ENCODE measurements at places on chromosomes 1 and 21.

GRCh38 chr1:92927870-92928269 is 33.4 kb downstream of the DIPK1A start:
- DNase-seq = no peak

DNA sequence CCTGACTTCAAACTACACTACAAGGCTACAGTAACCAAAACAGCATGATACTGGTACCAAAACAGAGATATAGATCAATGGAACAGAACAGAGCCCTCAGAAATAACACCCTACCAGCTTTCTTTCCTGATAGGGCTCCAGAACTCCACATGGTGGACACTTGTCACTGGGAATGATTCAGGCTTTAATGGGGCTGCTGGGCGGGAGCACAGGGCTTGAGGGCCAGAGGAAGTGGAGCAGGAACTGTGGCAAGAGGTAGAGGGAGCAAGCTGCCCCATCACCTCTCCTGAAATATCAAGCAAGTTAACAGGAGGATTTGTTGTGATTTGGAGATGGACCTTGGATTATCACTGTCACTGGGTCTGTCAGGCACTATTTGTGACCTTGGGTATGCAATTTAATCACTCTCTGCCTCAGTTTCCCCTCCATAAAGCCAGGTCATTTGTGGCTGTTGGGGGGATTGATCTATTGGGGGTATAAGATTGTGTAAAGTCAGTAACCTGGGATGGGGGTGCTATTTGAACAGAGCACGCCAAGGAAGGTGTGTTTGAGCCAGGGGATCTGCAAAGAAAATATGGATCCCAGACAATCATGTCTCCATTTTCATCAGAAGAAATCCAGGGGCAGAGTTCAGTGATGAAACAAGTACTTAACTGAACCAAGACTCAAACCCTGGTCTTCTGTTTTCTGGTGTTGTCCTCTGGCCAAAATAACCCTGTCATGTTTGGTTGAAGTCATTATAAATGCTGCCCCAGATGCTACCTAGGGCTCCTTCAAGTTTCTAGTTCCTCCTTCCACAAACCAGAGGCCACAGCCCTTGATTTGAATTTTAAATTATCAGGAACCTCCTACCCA is 25.2 kb downstream of the ETS2 start:
- DNase-seq = no peak

GRCh38 chr1:21550097-21550496 is 40.9 kb downstream of the ALPL start:
- no peak for DNase-seq

DNA sequence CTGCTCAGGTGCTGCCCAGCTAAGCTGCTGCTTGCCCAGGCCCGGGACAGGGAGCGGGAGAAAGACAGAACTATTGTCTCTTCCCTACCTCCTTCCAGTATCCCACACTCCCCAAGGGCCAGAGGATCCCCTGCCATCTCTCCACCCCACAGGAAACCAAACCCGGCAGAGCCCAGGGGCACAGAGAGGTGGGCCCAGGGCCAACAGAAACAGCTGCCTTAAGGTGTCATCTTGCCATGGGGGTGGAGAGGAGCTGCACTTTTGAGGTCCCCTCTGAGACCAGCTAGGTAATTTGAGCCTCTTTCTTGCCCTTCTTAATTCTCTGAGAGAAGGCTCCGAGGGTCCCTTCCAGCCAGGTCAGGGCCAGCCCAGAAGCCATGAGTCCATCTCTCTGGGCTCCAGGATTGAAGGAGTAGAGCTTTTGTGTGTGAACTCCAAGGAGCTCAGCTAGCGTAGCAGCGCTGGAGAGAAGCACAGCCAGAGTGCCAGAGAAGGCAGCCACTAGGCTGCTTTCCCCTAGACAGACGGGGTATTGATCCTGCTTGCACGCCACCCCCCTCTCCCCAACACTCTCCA is 9.7 kb upstream of the GPR61 start:
- no peak for DNase-seq

DNA sequence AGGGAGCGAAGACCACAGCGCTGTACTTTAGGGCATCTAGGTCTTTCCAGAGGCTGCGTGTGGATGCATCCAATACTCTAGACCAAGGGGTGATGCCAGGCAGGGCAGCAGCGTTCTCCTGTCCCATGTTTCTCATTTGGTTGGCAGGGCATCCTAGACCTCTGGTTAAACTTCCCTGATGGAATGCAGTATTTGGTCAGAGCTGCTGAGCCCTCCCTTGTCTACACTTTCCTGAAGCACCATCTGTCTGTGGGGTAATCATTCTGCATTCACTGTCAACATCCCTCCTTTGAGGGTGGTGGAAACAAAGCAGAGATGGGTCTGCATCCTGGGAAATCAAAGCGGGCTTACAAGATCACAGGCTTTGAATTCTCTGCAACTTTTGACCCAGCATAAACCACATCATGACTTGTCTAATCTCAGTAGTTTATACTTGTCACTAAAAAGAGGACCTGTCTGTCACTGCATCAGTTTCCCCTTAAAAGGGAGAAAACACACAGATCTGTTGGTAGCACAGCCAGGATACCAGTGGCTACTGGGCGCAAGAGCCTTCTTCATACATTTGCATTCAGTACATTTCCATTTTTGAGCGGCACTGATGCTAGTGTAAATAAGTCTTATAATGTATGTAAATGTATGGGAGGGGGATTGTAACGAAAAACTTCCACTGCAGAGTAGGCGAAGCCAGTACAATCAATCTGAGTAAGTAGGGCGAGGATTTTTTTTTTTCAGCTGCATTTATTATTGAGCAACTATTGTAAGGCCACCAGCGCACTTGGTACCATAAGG is 106.3 kb downstream of the GALNT2 start:
- DNase-seq = no peak

Data from activated effector memory CD4-positive, alpha-beta T cell treated with Interleukin-2 at 50 U/mL for 16 hours (primary cell).